ENCODE measurements at places on chromosomes 6 and 20. TPM values are rescaled to one million over a fixed set of nuclear protein-coding genes. Genes with fewer than 3 reads are reported as not detected.

DNA sequence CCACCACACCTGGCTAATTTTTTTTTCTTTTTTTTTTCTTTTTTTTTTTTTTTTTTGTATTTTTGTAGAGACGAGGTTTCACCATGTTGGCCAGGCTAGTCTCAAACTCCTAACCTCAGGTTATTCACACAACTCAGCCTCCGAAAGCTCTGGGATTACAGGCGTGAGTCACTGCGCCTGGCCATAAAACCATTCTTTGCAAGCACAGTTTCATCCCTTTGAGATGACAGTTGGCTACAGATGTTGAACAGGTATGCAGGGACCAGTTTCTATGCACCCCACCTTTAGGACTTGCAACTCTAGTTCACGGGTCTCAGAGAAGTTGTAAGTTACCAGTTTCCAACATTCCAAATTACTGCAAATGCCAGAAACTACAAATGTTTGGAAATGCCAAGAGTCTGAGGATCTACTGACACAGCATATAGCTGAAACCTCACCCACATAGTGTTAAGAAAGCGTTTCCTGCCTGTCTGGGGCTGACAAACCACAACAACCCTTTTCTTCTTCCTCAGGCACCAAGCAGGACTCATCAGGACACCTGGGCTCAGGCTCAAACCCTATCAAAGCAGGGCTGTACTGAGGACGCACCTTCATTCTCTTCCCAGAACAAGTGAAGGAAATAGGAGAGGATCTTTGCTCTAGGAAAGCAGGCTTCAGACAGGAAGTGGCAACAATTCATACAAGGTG, 22.9 kb downstream of the ARHGAP18 start:
- no peak for DNase-seq

- no peak for DNase-seq
Measured at GRCh38 chr6:99553888-99554287, 14.6 kb downstream of the CCNC start.

- no peak for DNase-seq
Measured at GRCh38 chr6:30880698-30881252, 3.5 kb upstream of the DDR1 start.

DNA sequence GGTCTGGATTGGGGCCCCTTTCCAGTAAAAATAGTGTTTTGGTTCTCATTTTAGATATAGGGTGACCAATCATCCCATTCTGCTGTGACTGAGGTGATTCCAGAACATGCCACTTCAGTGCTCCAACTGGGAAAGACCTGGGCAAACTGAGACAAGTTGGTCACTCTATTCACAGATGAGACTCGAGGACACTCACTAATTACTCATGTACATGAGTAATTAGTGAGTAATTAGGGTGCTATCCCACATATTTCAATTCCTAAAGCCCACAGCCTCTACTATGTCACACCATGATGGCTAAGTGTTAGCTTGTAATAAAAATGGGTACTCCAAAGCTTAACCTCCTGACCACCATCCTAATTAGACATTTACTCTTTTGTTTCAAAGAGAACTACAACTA, 86.0 kb downstream of the CBLN4 start:
- DNase-seq = no peak

DNA sequence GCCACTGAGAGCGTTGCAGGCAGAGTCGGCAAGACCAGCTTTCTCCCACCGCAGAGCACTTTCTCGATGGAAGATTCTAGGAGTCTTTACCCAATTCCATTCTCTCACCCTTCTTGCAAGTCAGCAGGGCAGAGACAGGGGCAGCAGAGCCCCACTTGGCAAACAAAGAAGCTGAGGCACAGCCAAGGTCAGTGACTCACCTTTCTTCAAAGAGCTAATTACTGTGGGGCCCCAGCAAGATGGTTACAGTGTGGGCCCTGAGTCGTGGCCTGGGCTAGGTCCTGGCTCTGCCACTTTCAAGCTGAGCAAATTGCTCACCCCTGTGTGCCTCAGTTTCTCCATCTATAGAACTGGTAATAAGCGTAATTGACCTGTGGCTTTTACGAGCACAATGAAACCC, 277.0 kb downstream of the PREX1 start:
- no peak for DNase-seq

DNA sequence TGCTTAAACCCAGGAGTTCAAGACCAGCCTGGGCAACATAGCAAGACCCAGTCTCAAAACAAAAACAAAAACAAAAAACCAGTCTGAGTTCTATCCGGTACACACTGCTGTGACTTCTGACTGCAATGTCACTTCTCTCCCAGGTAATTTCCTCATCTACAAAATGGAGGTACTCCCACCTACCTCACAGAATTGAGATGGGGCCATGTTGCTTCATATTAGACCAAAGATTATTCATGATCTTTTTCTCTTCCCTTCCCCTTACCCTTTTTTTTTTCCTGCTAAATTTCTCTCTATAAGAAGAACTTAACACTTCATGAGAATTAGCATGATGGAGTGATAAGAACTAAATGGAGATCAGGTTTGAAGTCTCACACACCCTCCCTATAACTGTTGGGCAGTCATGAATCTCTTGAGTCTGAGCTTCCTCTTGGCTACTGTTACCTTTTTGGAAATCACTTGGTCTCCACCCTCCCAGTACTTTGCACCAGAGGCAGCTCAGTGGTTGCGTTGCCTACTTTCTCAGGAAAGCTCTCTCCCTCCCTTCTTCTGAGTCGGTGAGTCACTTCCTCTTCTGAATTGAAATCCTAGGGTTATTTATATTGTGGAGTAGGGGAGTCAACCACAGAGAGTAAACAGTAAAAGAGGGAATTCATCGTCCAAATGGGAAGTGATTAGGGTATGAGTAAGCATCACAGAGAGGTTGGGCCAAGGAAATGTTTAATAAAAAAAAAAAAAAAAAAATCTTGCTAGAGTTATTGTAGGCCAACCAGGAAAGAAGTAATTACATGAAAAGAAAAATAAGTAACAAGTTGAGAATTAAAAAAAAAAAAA, 59.9 kb upstream of the MAP7 start:
- DNase-seq = no peak

GRCh38 chr20:32749914-32750637, 6.8 kb upstream of the COMMD7 start:
- no peak for DNase-seq

- DNase-seq = no peak
Measured at GRCh38 chr20:12372557-12372956, 454.9 kb downstream of the BTBD3 start.

DNA sequence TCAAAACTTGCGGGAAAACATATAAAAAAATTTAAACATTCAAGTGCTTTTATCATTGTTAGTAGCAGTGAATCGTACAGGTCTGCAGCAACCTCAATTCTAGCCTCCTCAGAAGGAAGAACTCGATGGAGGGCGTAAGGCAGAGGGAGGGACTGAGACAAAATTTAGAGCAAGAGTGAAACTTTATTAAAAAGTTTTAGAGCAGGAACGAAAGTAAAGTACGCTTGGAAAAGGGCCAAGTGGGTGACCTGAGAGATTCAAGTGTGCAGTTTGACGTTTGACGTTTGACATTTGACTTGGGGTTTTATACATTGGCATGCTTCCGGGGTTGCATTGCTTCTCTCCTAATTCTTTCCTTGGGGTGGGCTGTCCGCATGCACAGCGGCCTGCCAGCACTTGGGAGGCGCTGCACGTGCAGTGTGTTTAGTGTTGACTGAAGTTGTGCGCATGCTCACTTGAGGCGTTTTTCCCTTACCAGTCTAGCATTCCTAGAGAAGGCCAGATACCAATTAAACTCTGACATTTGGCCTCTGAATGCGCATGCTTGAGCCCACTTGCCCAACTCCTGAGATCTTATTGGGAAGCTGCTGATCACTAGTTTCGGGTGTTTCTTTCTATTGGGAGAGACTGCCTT, 82.6 kb downstream of the TBX18 start:
- no peak for DNase-seq

DNA sequence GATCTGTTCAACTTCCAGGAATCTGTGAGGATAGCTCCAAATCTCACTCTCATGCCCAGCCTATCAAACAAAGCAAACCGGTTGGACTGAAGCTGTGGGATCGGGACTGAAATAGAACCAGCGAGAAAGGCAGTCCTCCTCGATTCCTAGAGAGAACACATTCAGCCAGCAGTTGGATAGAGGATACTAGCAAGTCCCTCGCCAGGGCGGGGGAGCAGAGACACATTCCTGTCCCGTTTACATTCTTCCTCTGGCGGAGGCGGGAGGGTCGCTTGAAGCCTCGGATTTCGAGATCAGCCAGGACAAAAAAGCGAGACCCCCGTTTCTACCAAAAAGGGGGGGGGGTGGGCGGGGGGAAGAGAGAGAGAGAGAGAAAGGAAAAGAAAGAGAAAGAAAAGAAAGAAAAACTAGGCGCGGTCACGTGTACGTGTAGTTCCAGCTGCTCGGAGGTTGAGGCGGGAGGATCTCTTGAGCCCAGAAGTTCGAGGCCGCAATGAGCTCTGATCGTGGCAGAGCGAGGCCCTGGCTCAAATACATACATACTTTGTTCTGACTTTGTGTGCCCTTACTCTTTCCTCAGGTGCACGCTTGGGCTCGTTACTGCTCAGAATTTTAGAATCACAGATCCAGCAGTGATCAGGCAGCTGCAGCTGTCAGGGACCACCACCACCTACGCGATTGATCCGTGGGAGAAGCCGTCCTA, 19.5 kb downstream of the ZNF311 start:
- DNase-seq = peak; percentile 83

DNA sequence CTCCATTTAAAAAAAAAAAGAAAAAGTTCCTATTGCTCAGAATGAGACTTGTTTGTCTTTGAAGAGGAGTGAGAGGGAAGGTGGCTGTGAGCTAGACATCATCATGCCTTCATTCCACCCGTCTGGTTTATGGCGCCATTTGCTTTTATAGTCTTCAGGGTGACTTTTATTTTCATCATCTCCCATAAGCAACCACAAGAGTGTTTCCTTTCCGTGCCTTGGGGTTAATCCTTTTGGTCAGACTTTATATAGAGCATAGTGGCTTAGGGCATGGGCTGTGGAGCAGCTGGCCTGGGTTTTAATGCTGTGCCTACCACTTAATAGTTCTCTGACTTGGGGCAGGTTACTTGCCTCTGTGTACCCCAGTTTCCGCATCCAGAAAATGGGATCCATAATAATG, 77.8 kb downstream of the RREB1 start:
- no peak for DNase-seq

- DNase-seq = no peak
Measured at GRCh38 chr20:41905199-41905598, 287.0 kb upstream of the CHD6 start.

GRCh38 chr6:17866876-17867444, 120.5 kb downstream of the KIF13A start:
- DNase-seq = no peak

GRCh38 chr20:17895641-17896171, 72.9 kb downstream of the SNX5 start:
- DNase-seq = peak; percentile 79

- no peak for DNase-seq
Measured at GRCh38 chr6:46368169-46368536, 123.1 kb downstream of the RCAN2 start.

- DNase-seq = no peak
Measured at GRCh38 chr20:881051-881782, 34.9 kb downstream of the ANGPT4 start.

DNA sequence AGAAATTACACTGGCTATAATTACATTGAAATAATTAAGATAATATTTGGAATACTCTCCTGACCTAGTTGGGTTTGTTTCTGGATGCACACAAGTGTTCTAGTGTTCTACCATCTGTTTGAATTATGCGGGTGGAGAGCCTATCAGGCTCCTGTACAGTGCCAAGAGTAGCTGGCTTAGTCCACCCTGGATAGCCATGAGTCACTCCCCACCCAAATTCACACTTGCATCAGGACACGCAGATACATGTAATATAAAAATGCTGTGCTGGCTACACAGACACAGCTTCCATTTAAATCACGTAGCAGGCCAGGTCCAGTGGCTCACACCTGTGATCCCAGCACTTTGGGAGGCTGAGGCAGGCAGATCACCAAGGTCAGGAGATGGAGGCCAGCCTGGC, 686.2 kb upstream of the SLC35B3 start:
- DNase-seq = no peak

DNA sequence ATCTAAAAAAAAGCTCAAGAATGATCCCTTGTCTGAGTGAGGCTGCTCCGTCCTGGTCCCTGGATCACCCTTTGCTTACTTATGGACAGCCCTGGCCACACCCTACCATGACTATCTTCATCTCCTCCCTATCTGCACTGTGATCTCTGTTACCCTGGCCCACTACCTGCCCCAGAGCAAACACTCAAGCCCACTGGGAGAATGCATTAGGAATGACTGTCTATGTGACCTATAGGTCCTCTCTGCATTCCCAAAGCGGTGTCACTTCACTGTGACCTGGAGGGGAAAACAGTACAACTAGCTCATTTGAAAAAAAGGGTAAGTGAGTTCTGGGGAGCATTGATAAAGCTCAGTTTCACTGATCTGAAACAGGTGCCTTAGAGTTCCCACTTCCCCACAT, 86.4 kb upstream of the FOXP4 start:
- DNase-seq = no peak

DNA sequence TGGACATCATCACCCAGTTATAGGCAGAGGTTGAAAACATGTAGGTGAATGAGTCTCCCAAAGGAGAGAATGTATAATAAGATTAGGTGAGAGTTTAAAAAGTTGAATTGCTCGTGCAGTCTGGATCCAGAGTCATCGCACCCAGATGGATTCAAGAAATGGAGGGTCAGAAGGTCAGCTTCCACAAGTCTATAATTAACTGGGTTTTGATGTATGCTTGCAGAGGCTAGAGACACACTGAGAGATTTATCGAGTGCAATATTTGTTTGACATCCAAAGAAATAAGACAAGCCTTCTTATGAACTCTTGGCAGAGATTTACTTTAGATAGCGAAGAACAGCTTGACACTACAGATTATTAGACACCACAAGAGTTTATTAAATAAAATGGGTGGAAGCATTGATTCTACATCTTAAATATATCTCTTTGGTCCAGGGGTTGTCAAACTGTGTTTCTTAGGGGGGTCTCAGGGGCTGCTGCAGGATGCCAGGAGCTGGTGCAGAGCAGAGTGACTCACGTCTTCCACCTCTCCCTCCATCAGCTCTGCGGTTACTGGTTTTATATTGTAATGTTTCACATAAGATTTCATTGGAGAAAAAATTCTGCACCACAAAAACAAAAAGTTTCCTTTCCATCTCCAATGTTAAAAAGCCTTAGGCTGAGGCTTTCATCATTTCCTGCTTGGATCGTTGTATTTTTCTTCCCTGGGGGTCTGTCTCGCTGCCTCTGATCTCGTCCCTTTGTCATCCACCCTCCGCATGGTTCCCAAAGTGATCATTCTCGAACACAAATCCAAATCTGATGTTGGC, 176.2 kb upstream of the AHI1 start:
- DNase-seq = no peak

GRCh38 chr20:17541996-17542395, 10.8 kb upstream of the BFSP1 start:
- DNase-seq = no peak

- DNase-seq = no peak
Measured at GRCh38 chr6:45681860-45682511, 304.3 kb upstream of the SUPT3H start.

CENPB gene
- 68.3 TPM for total RNA-seq

RAET1E gene
- total RNA-seq = 0.79 TPM

FUT9 gene
- total RNA-seq = not detected

WFDC8 gene
- not detected for total RNA-seq

SLA2 gene
- total RNA-seq = 0.47 TPM

CPNE5 gene
- 20.4 TPM for total RNA-seq

C4B gene
- 84.0 TPM for total RNA-seq

IP6K3 gene
- 47.5 TPM for total RNA-seq

Measured in left ventricle myocardium superior (tissue), 1 donor.